Lung (tissue), 17 donors: ENCODE measurements at places on chromosomes 3 and 15. TPM values are rescaled to one million over a fixed set of nuclear protein-coding genes. Genes with fewer than 3 reads are reported as not detected.

The CYP1A2 gene
- polyA plus RNA-seq = 0.05 TPM

The LRRC34 gene
- polyA plus RNA-seq = 2.9 TPM

The ABCC5 gene
- 12.4 TPM for polyA plus RNA-seq

- no peak overlapping the region for H3K4me3 ChIP-seq
- no peak overlapping the region for H3K27ac ChIP-seq
- no peaks in the 10 kb centered on the region for H3K36me3 ChIP-seq
- H3K27me3 ChIP-seq = no peaks in the 10 kb centered on the region
- no peak for DNase-seq
Measured at GRCh38 chr15:38260077-38260476, 7.4 kb downstream of the SPRED1 start.

DNA sequence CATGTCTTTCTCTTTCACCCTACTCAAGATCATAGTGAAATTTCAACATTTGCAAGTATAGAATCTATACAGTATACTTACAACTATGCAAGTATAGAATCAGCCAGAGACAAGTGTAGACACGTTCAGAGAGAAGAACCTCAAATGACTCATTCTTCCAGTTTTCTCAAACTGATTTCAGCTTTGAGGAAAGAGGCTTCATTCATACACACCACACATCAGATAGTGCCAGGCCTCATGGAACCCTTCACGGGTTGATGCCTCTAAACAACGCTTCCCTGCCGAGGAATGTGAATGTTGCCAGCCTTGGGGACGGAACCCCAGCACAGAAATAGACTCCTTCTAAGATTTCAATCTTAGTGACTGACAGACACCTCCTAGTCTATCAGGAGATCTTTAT is 135.7 kb downstream of the FOXP1 start:
- no peaks in the 10 kb centered on the region for H3K27me3 ChIP-seq
- no peak overlapping the region for H3K27ac ChIP-seq
- H3K36me3 ChIP-seq = no peaks in the 10 kb centered on the region
- DNase-seq = no peak
- no peak overlapping the region for H3K4me3 ChIP-seq
